ENCODE measurements at places on chromosomes 4 and X.

DNA sequence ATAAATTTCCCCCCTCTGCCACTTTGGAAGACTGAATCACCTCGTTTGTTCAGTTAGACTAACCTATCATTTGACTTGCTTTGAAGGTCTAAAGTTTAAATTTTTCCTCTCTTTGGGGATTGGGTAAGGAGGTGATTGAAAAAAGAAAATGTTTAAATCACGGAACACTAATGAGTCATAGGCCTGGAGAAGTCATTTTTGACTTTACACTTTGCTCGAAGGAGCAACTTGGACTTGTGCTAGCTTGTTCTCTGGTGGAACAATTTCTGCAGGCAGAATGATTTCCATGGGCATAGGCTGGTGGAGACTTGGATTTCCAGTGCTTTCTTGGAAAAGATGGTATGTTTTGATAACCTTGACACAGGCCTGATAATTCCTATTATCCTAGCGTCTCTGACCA, 10.5 kb upstream of the GLUD2 start:
- DNase-seq, result no peak

DNA sequence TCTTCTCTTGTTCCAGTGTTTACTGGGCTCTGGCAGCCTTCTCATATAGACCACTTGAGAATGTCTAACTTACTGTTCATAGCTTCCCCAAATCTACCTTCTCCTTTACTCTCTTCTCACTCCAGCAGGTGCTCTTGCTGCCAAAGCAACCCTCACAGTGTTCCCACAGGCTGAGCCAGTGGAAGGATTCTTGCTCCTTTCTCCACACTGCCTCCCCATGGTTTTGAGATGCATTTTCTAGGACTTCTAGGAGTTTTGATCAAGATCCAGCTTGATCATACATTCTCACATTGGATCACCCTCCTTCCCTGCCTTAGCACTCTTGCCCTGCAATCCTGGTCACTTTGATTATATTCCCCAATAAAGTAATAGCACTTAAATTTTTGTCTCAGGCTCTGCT, 230.8 kb downstream of the TMEM47 start:
- DNase-seq, result no peak

- peak; percentile 77 for DNase-seq
Observed at GRCh38 chrX:1391707-1392375, at the start of gene SLC25A6. Gene SLC25A6 (minus strand): TSS chrX:1392113. CDS start chrX:1392009, 104 bp downstream.

- DNase-seq, result no peak
Observed at GRCh38 chrX:12844319-12844718, 22.6 kb upstream of the TLR7 start.

- DNase-seq, result no peak
Observed at GRCh38 chr4:125355791-125356190, 41.0 kb downstream of the FAT4 start.

- no peak for DNase-seq
Observed at GRCh38 chr4:59484944-59485343, 1715.2 kb upstream of the ADGRL3 start.

DNA sequence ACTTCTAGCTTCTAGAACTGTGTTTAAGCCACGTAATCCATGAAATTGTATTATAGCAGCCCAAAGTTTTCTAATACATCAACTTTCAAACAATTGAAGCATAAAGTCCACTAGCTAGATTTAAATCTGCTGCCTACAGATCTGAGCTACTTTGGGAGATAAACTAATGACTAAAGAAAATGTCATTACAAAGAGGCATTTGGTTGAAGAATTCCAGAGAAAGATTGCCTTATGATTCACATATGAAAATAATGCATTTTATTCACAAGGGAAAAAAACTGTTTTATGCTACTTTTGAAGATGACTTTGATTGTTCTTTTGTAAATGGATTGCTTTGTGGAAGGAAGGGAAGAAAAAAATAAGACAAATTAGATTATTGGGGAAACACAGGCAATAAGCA, 124.1 kb upstream of the SLIT2 start:
- peak; percentile 20 for DNase-seq

GRCh38 chrX:103552236-103552635, 32.9 kb upstream of the RAB40A start:
- no peak for DNase-seq

DNA sequence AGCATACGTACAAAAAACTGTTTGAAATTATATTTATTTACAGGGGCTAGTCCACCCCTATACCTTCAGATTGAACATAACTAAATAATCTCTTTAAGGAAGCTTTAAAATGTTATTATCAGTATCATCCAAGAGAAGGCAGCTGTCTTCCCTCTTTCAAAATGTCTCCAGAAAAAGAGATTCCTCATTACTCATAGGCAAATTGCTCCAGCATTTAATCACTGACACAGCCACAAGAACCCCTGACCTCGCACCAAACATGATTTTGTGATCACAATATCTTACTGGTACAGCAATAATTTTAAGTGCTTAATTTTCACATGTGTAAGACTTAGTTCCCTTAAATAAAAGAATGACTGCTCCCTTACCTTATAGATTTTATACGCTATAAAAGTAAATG, 9.7 kb downstream of the BOD1L1 start:
- DNase-seq, result no peak

DNA sequence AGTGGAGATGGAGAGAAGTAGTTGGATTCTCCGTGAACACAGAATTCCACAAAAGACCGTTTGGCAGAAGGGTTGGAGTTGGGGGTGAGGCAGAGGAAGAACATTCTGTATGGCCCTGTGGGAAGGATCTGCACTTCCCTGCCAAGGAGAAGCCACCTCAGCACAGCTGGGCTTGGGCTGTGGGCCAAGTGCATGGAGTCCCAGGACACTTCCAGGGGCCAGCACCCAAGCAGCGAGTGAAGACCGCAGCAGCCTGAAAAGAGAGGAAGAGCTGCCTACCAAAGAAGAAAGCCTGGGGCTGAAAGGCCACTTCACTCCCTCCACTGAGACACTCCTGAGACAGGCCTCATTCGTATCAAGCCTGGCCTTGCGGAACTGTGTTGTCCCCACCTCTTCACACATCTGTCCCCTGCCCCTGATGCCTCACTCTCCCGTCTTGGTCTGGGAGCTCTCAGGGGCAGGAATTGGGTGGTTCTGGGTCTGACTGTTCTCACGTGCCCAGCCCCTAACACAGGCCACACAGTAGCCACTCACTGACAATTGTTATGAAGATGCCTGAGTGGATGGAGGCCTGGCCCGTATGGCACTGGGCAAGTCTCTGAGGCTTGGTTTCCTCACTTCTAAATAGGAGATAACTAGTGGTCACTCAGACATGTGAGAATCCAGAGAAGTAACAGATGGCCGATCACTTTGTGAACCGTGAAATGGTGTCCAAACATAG, 3.3 kb upstream of the AWAT2 start:
- DNase-seq, result no peak

GRCh38 chrX:49102190-49102589, 21.3 kb downstream of the GPKOW start:
- DNase-seq, result no peak

GRCh38 chr4:13866881-13867280, 239.4 kb upstream of the BOD1L1 start:
- DNase-seq, result no peak

GRCh38 chr4:86856896-86857295, 7.7 kb upstream of the SLC10A6 start:
- DNase-seq, result no peak

DNA sequence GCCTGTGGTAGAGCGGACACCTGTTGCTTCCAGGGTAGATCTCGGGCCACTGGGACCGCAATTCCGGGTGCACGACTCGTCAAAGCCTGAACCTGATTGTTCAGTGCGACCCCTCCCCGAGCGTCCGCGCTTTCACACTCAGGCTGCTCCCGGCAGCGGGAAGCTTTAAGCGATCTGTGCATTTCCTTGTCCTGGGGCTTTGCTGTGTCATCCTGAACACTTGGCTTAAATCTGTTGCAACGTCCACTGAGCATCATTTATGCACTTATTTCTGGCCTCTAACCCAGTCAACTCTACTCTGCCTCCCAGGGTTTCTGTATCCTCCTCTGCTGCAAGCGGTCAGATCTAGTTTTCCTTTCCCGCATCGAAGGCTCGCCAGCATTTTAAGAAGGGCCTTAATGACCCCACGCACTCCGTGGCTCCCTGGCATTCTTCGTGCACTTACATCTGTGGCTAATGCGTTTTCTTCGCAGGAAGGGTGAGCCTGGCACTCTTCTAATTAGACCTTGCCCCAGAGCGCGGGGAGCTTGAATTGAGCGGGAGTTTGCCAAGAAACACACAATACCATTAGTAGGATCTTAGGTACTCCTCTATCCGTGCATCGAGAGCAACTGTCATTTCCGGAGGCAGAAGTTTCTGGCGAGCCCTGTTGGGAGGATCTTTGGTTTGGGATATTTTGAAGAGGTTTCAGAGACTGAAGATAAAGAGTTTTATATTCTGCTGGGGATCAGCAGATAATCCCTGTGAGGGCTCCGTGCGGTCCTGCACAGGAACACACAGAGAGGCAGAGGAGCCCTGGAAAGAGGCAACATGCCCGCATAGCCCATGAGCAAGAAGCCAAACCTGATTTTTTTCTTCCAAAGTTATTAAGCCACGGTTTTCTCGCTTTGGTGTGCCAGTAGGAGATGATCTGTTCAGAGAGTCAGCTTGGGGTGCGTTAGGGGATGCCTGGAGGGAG, 654 bp upstream of the DDIT4L start:
- no peak for DNase-seq

DNA sequence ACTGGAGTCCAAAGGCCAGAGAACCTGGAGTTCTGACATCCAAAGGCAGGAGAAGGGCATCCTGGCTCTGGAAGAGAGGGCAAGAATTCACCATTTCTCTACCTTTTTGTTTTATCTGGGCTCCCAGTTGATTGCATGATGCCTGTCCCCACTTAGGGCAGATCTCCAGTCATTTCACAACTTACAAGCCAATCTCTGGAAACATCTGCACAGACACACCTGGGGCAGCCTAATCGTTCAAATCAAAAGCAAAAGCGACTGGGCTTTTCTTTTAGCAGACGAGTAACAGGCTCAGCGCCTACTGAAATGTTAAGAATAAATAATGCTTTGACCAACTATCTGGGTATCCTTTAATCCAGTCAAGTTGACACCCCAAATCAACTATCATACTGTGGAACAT, 136.0 kb upstream of the NPY2R start:
- DNase-seq, result no peak

GRCh38 chr4:184583738-184584502, 65.3 kb downstream of the CASP3 start:
- no peak for DNase-seq

DNA sequence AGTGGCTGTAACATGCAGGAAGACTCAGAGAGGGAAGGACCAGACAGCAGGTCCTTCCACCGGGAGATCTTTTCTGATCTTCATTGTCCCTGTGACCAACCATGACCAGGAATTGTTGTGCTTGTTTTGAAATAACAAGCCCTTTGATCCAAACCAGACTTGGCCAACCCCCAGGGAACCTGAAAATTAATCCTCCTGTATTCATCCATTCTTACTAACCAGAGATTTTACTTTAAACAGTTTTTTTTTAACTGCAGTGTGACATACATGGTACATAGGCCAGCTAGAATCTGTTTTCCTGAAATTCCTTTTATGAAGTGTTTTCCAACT, 4.0 kb downstream of the WFS1 start:
- no peak for DNase-seq

DNA sequence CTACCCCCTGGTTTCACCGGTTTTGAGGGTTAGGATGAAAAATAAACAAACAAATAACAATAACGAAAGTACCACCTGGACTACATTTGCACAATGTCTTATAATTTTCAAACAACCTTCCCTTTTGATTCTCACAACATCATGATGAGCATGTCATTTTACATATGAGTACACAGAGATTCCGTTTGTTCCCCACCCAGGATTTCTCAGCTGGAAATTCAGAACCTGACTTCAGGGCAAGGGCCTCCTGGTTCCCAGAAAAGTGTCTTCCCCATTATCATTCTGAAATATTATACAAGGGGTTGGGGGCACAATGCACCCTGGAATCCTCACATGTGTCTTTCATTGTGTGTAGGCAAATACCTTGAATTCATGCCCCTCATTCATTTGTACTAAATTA, 135.8 kb upstream of the NOCT start:
- DNase-seq, result no peak

GRCh38 chrX:72201836-72202536, 20.4 kb downstream of the PIN4 start:
- peak; percentile 58 for DNase-seq

DNA sequence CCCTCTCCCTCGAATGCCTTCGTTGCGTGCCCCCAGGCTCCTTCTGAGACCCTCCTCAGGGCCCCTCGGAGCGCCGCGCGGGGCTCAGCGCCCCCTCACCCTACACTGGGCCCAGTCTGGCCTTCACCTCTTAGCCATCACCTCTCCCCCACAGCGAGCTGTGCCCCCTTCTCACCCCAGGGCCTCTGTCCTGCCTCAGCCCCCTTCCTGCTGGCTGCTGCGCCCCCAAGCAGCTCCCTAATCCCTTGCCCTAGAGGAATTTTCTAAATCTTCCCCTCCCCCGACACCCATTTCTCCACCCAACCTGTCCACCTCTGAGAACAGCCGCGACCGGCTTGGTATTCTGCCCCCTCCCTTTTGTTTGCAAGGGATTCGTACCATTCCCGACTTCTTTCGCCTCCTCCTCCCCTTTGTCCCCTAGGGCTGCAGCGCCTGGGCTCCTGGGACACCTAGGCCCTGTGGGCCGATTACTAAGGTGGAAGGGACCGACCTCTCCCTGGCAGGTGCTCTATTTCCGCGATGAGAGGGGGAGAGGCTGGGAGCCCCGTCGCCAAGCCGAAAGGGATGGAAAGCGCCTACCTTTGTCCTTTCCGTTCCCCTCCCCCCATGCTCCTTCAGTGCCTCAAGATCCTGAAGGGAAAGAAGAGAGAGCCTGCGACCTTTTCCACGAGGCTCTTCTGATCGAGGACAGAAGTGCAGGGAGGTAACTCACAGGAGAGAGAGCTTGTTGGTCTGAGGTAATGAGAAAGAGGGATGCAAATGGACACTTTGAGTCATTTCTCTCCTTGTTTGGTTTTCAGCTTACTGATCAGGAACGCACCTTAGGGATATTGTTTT, 10.9 kb downstream of the DLG3 start:
- DNase-seq, result no peak

DNA sequence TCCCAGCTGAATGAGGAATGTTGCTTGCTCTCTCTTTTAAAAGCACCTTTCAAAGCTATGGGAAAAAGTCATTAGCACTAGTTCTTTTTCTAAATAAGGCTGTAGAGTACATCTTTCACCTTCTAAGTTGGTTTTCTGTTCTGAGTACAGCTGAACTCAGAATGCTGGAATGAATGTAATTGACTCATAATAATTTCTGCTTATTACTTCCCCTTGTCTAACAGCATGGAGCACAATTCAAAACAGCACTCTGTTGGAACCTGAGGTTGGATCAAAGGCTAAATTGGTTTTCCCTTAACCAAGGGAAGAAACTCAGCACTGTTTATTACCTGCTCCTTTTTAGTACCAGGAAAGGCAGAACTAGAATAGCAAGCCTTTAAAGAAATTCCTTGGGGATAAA, 33.5 kb upstream of the CYP2U1 start:
- no peak for DNase-seq

DNA sequence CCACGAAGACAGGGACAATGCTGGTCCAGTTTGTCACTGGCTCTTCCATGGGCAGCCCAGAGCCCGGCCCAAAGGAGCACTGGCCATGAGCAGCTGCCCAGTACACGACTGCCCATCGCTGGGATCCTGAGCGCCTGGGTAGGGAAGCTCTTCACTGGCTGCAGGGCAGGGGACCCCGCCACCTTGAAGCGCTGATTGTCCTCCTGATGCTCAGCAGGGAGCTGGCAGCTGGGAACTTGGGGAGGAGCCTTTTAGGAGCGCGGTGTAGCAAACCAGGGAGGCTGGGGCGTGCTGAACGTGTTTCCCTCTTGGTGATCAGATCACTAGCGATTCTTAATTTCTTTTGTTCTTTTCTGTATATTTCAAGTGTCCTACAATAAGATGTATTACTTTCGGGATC, 1.8 kb downstream of the L1CAM start:
- DNase-seq, result no peak
